ENCODE measurements at places on chromosomes 13 and 19.

DNA sequence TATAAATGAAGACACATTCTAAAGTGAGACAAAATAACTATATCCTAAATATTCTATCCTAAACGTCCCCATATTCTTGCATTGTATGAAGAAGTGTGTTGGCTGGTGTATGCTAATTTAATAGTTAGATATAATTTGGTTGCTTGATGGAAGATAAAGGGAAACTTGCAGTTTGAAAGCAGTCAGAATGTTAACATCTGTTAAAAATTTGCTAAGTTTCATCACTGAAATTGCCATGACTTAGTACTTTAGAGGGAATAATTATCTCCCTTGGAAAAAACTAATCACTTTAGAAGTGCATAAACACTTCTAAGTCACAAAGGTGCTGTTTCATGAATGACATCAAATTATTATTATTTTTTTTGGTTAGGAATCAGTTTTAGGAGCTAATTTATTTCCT is 61.6 kb downstream of the ITGBL1 start:
- DNase-seq, result no peak

GRCh38 chr13:39815345-39816111 is 160.1 kb downstream of the COG6 start:
- DNase-seq, result no peak

DNA sequence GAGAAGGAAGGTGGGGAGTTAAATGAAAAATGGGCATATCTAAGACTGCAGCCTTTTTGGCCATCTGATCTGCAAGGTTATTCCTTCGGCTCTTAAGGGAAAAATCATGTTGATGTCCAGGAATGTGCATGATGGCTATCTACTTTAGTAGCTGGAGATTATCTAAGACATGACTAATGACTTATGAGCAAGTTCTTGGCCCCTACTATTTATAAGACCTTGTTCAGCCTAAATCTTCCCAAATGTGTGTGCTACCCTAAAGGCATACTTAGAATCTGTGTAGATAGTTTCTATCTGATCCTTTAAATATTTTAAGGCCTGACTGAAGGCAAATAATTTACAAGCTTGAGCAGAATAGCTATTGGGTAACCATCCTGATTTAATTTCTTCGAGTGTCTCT is 41.8 kb upstream of the CD177 start:
- no peak for DNase-seq

DNA sequence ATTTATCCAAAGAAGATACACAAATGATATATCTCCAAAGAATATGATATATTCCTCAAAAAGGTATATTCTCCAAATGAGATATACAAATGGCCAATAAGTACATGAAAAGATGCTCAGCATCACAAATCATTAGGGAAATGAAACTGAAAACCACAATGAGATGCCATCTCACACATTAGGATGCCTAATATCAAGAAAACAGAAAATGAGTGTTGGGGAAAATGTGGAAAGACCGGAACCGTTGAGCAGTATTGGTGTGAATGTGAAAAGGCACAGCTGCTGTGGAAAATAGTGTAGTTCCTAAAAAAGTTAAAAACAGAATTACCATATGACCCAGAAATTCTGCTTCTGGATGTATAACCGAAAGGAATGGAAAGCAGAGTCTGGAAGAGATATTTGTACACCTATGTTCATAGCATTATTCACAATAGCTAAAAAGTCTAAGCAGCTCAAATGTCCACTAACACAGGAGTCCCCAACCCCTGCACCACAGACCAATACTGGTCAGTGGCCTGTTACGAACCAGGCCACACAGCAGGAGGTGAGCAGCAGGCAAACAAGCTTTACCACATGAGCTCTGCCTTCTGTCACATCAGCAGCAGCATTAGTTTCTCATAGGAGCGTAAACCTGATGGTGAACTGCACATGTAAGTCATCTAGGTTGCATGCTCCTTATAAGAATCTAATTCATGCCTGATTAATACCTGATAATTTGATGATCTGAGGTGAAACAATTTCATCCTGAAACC is 291.9 kb downstream of the PCDH20 start:
- DNase-seq, result no peak

DNA sequence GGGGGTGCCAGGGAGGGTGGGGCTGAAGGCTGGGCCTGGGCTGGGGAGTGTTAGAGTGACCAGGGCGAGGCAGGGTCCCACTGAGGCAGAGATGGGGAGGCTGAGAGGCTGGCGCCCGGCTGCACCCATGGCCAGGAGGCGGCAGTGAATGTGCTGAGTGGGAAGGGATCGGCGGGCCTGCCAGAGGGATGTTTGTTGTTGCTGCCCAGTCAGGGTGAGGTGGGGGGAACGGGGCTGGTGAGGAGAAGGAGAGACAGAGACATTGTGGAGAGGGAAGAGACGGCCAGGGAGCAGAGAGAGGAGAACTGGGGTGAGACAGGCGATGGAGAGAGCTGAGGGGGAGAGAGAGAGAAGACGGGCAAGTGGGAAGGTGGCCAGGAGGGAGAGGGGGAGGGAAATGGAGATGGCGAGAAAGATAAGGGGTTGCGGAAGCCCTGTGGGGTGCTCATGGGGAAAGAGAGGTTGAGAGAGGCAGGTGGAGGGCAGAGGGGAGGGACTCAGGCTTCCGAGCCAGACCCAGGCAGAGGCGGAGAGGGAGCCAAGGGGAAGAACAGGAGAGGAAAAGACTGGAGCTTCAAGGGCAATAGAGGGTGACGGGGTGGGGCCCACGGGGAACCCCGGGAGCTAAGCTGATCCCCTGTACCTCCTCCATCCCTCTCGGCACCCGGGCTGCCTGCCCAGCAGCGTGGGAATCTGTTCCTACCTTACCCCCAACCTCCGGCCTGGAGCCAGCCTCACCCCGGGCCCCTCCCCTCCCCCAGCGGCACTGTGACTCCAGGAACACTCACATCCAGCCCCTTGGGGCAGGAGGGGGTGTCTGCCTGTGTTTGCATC is 690 bp upstream of the B3GNT8 start:
- DNase-seq, result peak; percentile 28

- no peak for DNase-seq
Measured at GRCh38 chr13:91804724-91805123, 406.3 kb downstream of the GPC5 start.

DNA sequence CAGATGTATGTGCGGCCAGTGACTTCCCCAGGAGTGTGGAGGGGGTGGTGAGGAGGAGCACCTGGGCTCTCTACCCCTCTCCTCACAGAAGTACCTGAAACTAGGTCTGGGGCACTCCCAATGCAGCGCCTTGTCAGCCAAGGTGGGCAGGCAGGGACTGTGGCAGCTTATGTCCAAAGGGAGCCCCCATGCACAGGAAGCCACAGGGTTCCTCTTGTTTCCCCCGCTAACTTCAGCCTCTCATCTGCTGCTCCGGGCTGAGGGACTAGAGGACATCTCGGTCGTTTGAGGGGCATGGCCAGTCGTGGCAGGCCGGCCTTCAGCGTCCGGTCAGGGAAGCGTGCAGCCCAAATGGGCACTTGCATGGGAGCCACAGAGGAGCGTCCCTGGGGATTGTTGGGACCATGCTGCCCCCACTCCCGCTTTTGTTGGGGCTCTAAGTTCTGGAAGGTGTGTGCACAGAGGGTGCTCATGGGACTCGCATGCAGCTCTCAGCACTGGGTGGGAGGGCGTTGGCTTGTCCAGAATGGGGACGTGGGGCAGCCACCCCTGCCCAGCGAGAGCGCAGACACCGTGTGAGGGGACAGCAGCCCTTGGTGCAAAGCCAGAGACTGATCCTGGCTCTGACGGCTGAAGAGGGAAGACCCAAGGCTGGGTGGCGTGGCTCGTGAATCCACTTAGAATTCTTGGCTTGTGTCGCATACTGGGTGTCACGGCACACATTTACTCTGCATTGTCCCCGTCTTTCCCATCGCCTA is 16.6 kb upstream of the NPAS1 start:
- no peak for DNase-seq
